Lower lobe of right lung (tissue), 2 donors: ENCODE measurements at places on chromosomes 5 and 9. TPM values are rescaled to one million over a fixed set of nuclear protein-coding genes. Genes with fewer than 3 reads are reported as not detected.

GRCh38 chr5:178284093-178284675 lies 51.6 kb upstream of the PHYKPL start:
- no peak for DNase-seq

DNA sequence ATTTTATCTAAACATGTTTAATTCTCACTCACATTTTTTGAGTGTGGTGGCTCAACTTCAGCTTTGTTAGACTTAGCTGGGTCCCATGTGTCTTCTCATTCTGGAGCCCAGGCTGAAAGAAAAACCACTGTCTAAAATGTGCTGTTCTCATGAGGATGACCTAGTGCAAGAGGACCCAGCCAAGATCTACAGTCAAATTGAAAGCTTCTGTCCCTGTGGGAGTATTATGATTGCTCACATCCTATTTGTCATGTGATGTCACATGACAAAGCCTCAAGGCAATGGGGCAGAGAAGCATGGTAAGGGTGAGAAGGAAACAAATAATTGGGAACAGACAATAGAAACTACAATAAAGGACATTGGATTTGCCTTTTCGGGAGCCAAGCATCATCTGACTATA lies 113.4 kb upstream of the ASTN2 start:
- no peak for DNase-seq

Gene ALDH1A1
- 238 TPM for total RNA-seq

Gene CTXN3
- total RNA-seq, result not detected

GRCh38 chr9:120264528-120264927 lies 315.4 kb downstream of the CDK5RAP2 start:
- DNase-seq, result no peak
